ENCODE measurements at places on chromosomes 2 and 18.
A peak's percentile ranks its signal among the peaks of the same experiment; 100 is the strongest.

DNA sequence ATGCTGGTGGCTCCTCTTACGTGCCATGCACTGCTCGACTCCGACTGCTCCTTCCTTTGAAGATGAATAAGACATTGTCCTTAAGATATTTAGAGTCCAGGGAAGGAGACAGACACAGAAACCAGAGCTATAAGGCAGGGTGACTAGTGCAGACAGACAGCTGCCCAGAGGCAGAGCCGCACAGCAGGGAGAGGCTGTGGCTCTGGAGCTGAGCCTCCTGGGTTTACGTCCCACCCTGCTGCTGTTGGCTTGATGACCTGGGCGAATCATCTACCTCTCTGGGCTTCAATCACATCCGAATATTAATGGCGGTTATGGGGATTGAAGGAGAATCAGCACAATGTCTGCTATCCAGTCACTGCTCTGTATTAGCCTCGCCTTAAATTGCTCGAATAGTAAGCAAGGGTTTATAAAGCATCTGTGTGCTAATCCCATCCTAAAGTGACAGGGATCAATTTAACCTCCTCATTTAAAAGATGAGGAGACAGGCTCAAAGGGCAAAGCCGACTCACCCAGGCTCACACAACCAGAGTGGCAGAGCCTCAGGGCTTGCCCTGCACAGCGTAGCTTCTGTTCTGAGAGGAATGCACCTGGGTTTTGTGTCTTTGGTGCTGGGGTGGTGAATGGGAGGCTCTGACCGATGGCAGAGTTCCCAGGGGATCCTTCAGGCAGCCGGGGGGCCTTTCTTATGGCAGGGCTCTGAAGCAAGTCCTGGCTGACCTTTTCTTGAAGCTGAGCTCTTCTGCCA is 284.1 kb downstream of the MYCN start:
- DNase-seq = no peak

DNA sequence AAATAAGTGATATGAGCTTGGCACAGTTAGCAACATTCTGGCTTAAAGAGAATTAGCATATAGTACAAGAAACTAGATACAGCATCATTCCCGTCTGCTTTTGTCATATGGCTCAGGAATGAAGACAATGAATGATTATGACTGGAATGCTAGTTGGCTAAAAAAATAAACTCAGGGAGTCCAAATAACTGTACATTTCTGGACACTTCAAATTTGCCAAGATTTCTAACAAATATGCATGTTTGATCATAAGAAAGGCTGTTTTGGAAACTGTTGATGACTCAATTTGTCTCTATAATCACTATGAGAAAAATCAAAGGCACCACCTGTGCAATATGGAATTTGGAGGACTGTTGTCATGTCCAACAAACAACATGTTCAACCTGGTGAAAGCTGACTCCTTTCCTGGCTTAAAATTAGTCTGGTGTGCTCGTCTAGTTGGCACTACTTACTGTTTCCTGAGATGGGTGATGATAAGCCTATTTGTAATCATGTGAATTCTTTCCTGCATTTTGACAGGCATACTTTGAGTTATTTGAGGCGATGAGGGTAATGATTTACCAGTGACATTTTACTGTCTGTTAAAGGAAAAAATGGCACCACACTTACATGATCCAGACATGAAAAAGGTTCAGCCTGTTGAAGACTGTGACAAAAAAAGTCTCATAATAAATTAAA is 133.9 kb upstream of the CDH20 start:
- no peak for DNase-seq

DNA sequence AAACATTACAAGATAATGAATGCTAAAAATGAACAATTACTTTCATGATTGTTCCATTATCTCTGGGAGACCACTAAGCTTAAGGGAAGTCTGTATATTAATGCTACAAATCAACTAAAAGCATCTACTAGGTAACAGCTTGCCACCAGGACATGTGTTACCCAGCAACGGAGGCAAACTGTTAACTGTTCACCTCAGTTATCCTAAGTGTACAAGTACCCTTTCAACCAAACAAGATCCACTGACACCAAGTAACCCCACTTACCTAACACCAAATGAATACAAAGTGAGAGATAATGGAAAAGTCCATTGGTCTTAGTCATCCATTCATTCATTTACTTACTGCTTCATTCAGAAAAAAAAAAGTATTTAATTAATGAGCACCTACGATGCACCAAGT is 54.7 kb upstream of the KIDINS220 start:
- no peak for DNase-seq

DNA sequence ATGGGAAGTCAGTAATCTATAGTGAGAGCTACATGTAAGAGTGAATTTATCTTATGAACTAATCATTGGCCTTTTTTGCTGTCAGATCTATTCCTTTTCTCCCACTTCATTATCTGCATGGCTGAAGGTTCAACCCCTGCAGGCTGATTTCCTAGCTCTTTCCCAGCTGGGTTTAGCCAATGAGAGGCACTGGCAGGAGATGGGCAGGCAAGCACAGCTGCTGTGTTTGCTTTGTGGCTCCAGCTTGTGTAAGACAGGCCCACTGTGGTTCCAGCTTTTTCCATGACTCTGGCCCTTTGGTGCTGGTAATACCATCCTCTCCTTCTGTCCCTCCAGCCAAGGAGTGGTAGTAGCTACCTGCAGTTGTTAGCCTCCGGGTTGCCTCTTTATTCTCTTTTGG is 248.8 kb downstream of the PLCL1 start:
- no peak for DNase-seq

- no peak for DNase-seq
These were observed 34.9 kb upstream of the PLA2R1 start for GRCh38 chr2:160097326-160097725.

DNA sequence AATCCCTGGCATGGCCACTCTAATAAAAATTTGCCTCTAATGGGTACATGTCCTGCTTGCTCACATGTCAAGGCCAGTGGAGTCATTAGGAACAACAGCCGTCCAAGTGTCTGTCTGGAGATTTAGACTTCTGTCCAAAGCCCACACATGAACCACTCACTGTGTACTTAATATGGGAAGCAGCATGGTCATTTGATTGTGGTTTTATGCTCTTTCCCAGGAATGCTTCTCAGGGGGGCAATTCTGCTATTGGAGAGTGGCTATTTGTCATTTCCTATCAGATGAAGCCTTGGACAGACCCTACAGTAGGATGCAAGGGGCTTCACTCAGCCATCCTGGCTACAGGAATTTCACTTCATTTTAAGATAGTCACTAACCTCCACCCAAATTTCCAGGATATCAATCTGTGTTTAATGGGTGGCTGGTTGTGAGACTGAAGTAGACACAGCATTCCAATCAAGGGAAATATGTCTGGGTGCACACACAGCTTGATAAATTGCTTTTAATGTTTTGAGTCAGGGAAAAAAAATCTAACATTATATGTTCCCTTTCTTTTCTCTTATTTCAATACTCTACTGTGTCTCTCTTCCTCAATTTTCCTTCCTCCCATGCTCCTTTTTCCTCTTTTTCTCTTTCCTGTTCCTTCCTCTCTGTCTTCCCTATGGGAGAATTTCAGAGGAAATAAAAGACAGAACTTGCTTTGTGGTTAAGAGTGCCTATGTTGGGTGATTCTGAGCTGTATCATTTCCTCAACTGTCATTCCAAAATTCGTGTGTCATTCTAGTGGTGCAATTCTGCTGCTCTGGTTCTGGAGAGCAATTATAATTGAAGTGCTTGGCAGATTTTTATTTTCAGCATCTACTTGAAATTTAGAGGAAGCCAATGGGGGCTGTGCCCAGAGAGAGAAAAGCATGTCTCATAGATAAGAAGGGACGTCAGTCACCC is 320.1 kb downstream of the OSR1 start:
- DNase-seq = no peak

- DNase-seq = no peak
These were observed 15.0 kb upstream of the SKA1 start for GRCh38 chr18:50359806-50360205.

DNA sequence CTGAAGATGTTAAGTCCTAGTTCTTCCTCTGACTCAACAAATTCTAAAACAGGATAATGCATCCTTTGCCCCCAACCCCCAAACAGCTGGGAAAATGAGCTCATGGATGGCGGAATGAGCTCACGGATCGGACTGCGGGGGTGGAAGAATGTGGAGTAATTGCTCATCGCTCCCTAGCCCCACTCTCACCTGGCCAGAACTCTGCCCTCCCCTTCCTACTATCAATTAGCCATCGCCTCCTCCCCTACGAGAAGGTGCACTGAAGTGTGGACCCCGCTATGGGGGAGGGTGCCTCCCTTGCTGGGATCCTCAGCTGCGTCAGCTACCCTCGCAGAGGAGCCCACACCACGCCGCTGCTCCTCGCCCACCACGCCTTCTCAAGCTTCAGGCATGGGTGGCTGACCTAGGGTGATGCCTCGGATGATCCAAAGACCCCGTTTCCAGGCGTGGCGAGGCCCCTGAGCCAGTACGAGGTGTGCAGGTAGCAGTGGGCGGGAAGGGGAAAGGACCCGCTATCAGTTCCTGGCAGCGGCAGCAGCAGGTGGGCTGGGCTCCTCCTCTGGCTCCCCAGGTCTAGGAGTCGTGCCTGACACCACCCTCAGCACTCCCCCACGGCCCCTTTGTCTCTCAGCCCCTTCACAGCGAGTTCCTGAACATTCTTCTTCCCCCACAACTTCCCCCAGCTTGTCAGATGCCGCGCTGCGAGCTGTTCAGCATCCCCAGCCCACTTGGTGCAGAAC is 82.1 kb upstream of the POMC start:
- DNase-seq = peak; percentile 74

GRCh38 chr2:26033270-26033817 is 540 bp upstream of the RAB10 start:
- DNase-seq = no peak

GRCh38 chr2:68466361-68466777 is 725 bp downstream of the FBXO48 start:
- DNase-seq = peak; percentile 70

- DNase-seq = no peak
These were observed 323.4 kb upstream of the SLC14A2 start for GRCh38 chr18:45291621-45292615.

GRCh38 chr2:109351164-109351756 is 222.3 kb downstream of the SH3RF3 start:
- peak; percentile 57 for DNase-seq

GRCh38 chr2:154623819-154624218 is 74.7 kb upstream of the KCNJ3 start:
- no peak for DNase-seq

GRCh38 chr18:25284861-25285550 is 67.0 kb downstream of the ZNF521 start:
- no peak for DNase-seq

- DNase-seq = peak; percentile 4
These were observed 66.4 kb downstream of the DCDC2C start for GRCh38 chr2:3769766-3770165.

DNA sequence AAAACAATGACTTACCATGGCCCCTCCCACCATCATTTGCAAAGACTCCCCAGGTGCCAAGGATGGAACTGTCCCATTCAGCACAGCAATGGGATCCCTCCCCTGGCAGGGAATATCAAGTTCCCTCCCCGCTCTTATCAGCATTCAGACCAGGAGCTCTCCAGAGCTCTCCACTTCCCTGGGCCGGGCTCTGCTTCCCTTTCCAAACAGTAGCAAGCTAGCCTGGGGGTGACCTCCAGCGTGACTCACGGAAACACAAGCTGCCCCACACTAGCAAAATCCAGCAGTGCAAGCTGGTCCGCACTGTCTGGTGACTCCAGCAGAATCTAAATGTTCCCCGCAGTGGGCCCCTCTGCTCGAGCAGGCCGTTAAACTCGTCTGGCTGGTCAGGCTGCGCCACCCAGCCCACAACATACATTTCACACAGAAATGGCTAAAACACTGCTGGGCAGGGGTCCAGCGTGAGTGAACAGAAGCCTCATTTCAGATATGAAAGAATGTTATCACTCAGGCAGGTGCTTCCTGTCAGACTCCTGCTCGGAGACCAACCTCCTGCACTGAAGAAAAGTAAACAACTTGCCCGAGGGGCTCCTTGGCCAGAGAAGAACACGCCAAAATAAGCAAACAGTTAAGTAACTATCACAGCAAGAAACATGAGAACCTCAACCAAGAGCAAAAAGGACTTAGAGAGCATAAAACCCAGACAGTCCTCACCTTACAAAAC is 33.9 kb downstream of the STAT1 start:
- DNase-seq = no peak

DNA sequence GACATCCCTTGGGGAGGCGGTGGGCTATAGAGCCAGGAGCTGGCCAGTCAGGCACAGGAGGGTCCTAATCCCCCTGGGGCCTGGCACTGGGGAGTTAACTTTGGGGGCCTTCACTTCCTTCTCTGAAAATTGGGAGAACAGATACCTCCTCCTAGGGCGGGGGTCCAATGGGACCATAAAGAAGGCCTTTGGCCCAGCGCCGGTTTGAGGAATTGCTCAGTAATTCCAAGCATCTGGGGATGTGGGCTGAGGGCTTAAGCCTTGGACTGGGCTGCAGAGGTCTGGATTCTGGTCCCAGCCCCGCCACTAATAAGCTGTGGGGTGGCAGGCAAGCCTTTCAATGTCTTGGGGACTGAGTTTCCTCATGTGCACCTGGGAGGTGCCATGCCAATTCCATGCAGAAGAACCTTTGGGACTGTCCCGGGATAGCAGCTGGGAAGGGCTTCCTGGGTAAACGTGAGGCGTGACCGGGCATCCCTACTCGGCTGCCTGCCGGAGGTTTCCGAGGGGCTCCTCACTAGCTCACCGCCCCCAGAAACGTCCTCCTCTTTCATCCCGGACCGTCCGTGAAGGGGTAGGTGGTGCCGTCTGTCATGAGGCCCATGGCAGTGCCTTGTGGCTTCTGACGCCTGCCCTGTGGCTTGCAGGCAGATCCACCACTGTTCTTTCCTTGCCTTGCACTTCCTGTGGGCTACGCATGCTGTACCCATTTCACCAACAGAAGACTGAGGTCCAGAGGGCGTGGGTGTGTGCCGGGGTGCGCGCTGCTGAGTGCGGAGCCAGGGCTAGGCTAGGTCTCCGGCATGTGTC is 67.4 kb upstream of the HPCAL1 start:
- DNase-seq = no peak

GRCh38 chr2:117875786-117876185 is 61.3 kb downstream of the DDX18 start:
- DNase-seq = no peak

GRCh38 chr2:38279201-38279600 is 97.9 kb downstream of the ATL2 start:
- DNase-seq = no peak
